Natural killer cell (primary cell): ENCODE measurements at places on chromosomes 2 and 18. TPM values are rescaled to one million over a fixed set of nuclear protein-coding genes. Genes with fewer than 3 reads are reported as not detected.

ST8SIA3 gene
- total RNA-seq: not detected

DNA sequence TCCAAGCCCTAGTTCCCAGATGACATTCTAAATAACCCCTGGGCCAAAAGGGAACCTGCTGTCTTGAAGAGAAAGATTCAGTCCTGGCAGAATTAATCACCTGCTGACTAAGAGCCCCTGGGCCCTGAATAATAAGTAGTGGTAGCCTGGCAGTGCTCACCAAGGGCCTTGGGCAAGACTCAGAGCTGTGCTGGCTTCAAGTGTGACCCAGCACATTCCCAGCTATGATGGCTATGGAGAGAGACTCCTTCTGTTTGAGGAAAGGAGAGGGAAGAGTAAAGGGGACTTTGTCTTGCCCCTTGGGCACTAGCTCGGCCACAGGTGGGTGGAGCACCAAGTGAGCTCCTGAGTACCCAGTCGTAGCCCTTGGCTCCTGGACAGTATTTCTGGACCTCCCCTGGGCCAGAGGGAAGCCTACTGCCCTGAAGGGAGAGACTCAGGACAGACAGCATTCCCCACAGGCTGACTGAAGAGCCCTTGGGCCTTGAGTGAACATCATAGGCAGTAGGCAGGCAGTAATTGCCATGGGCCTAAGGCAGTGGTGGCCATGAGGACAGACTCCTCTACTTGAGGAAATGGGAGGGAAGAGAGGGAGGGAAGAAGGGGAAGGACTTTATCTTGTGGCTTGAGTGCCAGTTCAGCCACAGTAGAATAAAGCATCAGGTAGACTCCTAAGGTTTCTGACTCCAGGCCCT is 40.0 kb upstream of the INPP4A start:
- no peak overlapping the region for H3K27ac ChIP-seq
- H3K36me3 ChIP-seq: no peaks in the 10 kb centered on the region
- DNase-seq: no peak
- H3K4me3 ChIP-seq: no peak overlapping the region
- no peaks in the 10 kb centered on the region for H3K4me1 ChIP-seq

DNA sequence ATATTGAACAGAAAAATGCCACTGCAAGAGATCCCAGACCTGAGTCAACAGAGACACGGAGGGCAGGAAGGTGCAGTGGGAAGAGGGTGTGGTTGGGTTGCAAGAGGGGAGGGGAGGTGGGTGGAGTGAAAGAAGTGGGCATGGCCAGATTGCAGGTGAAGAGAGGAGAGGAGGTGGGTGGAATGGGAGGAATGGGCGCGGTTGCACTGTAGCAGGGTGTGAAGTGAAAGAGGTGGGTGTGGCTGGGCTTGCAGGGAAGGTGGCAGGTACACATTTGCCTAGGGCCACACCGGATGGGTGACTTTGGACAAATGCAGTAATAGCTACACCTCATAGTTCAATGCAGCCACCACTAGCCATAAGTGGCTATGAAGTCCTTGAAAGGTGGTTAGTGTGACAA is 71.1 kb downstream of the DOCK10 start:
- DNase-seq: peak; percentile 36
- H3K36me3 ChIP-seq: no peaks in the 10 kb centered on the region
- H3K4me3 ChIP-seq: no peak overlapping the region
- peak overlapping the region; percentile 29 for H3K27ac ChIP-seq
- H3K27me3 ChIP-seq: no peaks in the 10 kb centered on the region

DNA sequence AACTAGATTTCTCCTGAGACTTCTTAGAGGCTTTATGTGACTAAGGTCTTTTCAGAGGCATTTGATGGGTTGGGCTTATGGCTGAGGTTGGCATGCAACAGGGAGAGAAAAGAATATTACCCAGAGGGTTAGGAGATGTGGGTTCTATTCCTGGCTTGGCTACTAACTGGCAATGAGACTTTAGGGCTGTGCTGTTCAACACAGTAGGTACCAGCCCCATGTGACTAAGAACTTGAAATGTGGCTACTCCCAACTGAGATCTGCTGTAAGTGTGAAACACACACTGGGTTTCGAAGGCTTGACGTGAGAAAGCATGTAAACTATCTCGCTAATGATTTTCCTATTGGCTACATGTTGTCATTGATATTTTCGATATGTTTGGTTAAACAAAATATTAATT is 324.9 kb upstream of the SLC14A2 start:
- no peak overlapping the region for H3K4me3 ChIP-seq
- no peak overlapping the region for H3K27ac ChIP-seq
- no peaks in the 10 kb centered on the region for H3K27me3 ChIP-seq
- H3K4me1 ChIP-seq: no peaks in the 10 kb centered on the region
- DNase-seq: no peak

GRCh38 chr2:182208421-182208820 is 218.4 kb downstream of the PDE1A start:
- no peak overlapping the region for H3K27ac ChIP-seq
- H3K27me3 ChIP-seq: no peaks in the 10 kb centered on the region
- H3K36me3 ChIP-seq: no peaks in the 10 kb centered on the region
- no peak for DNase-seq
- no peak overlapping the region for H3K4me3 ChIP-seq
- H3K4me1 ChIP-seq: no peaks in the 10 kb centered on the region

PAIP2B gene
- 3.2 TPM for total RNA-seq
